Brain pericyte (primary cell): ENCODE measurements at places on chromosomes 1 and 21.

DNA sequence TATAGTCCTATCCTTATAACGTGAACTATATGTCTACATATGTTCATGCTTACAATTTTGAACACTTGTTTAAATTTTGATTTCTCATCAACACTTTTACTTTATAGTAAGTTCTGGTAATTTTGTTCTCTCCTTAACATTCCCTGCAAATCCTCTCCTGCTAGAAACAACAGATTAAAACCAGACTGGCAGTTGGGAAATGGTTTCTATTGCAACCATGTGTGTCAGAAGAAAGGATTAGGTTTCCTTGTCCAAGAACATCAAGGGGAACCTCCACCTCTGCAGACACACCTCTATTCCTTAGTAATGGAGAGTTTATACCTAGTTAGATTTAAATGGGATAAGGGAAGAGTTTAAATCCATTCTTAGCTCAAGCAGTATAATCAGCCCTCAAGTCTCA is 3.3 kb upstream of the WARS2 start:
- no peak for DNase-seq

GRCh38 chr1:221543529-221544120 is 198.3 kb downstream of the DUSP10 start:
- DNase-seq: no peak

DNA sequence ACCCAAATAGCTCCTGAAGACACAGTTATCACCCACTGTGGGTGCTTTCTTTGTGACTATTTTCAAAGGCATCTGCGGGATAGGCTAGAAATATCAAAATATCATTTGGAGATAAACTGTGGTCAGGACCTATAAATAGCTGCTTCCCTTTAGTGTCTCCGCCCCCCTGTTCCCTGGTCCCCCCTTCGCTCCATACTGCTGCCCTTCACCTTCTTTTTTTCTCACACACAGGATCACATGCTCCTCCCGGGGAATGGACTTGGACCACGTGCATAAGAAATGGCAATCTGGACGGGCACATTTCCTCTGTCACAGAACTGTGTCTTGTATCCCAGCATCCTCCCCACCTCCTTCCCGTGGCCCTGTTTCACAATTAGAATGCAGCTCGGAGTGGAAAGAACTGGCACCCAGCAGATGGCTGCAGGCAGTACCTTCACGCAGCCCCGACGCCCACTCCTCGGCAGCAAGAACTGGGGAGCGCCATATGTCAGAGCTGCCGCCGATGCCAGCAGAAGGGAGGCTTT is 68.8 kb upstream of the SSX2IP start:
- no peak for DNase-seq

DNA sequence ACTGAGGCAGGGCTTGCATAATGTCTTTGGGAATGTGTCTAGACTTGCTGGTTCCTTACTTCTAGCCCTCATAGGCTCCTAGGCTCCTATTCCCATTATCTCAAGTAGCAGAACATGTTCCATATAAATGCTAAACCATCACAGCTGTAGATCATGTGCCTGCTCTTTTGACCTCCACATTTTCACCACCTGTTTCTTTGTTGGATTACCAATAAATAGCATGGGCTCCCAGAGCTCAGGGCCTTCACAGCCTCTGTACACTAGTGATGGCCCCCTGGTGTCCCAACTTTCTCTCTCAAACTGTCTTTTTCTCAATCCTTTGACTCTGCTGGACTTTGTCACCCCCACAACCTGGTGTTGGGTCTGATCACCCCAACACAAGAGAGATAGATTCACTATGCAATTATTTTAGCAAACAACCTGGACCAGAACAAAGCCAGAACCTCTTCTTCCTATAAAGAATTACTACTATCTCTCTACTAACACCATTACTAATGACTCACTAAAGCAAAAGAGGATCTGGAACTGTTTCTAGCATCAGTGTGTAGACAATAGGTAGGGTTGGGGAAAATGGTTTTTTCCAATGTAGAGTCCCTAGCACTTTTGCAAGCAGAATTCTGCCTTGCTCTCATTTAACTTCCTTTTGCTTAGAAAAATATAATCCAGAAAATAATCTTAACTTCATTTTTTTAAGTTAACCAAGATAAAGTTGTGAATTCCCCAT is 51.7 kb downstream of the WLS start:
- no peak for DNase-seq

DNA sequence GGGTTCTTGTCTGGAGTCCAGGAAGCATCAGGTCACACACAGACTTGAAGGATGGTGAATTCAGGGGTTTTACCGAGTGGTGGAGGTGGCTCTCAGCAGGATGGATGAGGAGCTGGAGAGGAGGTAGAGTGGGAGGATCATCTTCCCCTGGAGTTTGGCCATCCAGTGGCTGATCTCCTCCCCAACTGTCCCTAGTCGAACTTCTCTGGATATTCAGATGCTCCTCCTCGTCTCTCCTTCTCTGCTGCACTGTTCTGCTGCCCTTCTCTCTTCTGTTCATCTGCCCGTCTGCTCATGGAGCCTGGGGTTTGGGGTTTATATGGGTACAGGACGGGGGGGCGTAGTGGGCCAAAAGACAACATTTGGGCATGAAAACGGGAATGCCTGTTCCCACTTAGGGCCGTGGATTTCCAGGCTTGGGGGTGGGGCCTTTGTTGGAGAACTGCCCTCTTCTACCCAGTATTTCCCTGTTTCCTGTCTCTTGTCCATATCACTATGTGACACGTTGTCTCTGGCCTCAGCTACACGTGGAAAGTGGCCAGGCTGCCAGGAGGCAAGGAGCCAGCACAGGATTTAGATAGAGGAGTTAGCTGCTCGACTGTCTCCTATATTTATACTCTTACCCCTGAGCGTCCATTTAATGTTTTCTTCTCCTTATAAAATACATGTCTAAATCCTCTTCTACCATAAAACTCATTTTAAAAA is 76.7 kb downstream of the SIPA1L2 start:
- DNase-seq: no peak

DNA sequence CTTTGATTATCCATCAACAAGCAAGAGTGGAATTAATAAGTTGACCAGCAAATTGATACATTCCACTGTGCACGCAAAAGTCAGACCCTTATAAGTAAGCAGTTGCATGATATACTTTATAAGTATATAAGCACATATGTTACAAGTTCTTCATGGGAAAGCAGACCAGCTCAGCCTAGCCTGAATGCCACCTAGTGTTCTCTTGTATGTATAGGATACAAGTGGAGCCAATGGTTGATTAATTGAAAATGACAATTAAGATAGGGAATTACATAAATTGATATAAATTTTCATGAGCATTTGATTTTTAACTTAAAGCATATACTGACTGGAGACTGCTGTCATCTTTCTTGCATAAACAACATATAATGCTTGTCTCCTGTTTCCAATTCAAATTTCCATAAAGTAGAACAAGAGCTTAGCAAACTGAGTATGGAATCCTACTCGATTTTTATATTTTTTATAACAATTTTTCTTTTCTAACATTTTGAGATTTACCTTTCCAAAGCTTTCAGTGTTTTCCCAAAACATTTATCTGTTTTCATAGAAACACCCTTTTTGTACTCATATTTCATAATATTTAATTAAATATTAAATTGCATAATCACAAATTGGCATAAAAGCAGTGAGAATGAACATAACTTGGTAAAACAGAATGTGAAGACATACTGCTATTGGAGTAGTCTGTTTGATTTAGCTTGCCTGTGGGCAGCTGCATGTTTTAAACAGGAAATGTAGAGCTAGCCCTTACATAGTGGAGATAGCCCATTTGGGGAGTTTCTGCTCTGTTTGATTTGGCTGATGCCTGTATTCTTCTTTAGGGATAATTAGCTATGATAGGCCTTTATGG is 62.8 kb downstream of the MAGI3 start:
- DNase-seq: no peak

DNA sequence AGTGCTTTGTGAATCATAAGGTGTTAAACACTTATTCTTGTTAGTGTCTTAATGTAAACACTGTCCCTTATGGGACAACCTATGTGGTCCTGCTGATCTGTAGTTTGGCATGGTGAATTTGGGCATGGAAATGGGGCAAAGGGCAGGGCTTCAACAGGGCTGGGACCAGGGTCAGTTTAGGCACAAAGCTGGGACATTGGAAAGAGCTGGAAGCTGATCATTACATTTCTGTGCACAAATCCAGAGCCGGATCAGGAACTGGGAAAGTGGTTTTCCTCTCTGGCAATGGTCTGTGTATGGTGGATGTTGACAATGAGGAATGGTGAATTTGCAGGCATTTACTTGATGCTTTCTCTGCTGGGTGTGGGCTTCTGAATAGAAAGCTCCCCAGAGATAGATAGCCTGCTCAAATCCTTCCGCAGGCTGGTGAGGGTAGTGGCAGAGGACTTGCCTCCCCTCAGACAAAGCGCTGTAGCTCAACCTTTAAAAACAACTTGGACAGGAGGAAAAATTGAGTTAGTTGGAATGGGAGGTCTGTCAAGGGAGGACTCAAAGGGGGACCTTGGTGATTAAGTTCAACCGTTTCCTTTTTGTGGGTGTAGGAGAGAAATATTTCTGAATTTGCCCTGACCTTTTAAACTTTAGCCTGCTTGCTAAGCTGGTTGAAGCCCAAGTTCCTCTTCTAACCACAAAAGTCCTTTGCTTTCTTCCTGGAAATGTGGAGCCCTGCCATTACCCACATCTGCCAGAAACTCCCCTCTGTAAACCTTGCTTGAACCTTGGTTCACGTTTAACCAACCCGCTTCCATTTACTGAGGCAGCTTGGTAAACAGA is 35.3 kb downstream of the HLX start:
- DNase-seq: no peak

DNA sequence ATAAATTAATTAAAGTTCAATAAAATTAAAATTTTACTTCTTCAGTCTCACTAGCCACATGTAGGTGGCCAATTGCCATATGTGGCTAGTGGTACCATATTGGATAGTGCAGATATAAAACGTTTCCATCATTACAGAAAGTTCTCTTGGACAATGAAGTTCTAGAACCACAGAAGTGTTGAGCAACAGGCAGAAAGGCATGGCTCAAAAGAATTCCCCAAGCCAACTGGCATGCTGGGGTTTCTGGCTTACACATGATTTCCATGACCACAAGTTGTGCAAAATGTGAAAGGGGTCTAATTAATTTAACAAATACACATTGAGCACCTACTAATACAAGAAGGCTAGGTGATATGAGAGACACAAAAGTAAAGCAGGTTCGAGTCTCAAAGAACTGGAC is 72.2 kb upstream of the CDC42BPA start:
- DNase-seq: no peak

DNA sequence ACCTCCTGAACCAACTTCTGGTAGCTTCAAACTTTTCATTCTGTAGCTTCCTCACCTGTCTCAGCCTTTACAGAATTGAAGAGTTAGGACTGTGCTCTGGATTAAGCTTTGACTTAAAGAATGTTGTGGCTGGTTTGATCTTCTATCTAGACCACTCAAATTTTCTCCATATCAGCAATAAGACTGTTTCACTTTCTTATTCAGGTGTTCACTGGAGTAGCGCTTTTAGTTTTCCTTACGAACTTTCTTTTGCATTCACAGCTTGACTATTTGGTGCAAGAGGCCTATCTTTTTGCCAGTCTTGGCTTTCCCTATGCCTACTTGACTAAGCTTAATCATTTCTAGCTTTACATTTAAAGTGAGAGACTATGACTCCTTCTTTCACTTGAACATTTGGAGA is 31.5 kb downstream of the FGGY start:
- no peak for DNase-seq

DNA sequence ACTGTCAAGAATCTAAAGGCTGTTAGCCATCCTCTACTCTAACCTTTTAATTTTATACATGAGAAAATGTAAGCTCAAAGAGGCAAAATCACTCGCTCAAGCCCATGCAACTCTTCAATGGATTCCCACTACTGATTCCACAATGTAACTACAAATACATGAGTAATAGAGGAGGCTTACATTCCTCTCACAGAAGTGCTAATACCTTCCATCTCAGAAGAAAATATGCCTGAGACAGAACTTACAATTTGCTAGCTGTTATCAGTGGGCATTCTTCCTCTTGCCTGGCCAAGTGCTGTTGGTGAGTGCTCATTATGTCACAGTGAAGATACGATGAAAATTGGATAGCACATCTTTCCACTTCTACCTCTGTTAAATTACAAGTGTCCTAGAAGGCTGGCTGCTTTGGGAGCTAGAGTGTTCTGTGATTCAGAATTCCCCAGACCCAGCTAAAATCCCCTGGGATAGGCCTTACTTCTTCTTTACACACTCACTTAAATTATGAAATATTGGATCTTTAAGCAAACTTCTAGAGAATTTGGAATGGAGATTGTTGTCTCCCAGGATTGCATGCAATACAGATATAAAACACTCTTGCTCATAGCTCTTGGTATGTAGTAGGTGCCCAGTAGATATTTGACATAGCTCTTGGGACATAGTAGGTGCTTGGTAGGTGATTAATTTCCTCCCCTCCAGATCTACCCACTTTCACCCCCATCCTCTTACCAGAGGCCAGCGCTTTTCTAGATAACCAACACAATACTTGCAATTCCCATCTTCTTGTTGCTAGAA is 24.1 kb downstream of the BCL9 start:
- no peak for DNase-seq

DNA sequence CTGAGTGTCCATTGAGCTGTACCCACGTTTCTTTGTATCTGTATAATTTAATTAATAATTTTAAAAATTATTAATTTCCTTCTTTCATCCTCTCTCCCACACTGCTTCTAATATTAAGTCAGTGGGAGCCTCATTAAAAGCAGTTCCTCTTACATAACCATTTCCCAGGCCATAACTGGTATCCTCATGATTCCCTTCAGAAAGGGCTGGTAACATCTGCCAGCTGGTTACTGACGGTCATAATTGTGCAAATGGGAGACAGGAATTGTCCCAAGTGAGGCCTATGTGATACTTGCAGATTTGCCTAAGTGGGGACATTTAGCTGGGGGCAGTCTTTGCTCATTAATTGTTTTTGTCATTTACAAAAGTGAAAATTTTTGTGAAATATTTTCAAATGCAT is 69.0 kb upstream of the SPAG17 start:
- no peak for DNase-seq

- DNase-seq: no peak
These were observed 165.6 kb downstream of the PHTF1 start for GRCh38 chr1:113593550-113594297.

GRCh38 chr1:111480674-111481073 is 6.9 kb downstream of the C1orf162 start:
- DNase-seq: no peak

GRCh38 chr1:246000638-246001015 is 506.5 kb downstream of the SMYD3 start:
- no peak for DNase-seq

GRCh38 chr1:167289966-167290365 is 69.3 kb downstream of the POU2F1 start:
- DNase-seq: no peak

- no peak for DNase-seq
These were observed 241.8 kb downstream of the TRABD2B start for GRCh38 chr1:47755101-47755990.

GRCh38 chr1:54008876-54009275 is 9.1 kb downstream of the LDLRAD1 start:
- no peak for DNase-seq

DNA sequence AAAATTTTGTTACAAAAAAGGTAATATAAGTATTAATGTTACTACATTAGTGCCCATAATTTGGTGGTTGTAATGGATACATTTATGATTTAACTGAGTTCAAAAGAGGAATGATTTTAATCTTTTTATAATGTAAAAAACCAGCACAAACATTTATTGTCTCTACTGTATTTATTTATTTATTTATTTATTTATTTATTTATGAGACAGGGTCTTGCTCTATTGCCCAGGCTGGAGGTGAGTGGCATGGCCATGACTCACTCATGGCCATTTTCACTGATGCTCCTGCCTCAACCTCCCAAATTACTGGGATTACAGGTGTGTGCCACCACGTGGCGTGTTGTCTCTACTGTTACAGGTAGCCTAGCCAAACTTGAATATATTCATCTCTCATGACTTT is 21.9 kb downstream of the SPEN start:
- no peak for DNase-seq

- no peak for DNase-seq
These were observed 13.9 kb downstream of the TPM3 start for GRCh38 chr1:154178013-154178412.
